NCI-H1092 (cell line): ENCODE measurements at places on chromosomes 1 and 21.
A peak's percentile ranks its signal among the peaks of the same experiment; 100 is the strongest.

- DNase-seq = no peak
These were observed 1.1 kb downstream of the BSDC1 start for GRCh38 chr1:32393136-32393535.

- no peak for DNase-seq
These were observed 444.4 kb downstream of the LTN1 start for GRCh38 chr21:28548291-28548690.

- DNase-seq = no peak
These were observed 3.2 kb upstream of the TTLL10 start for GRCh38 chr1:1170215-1171091.

DNA sequence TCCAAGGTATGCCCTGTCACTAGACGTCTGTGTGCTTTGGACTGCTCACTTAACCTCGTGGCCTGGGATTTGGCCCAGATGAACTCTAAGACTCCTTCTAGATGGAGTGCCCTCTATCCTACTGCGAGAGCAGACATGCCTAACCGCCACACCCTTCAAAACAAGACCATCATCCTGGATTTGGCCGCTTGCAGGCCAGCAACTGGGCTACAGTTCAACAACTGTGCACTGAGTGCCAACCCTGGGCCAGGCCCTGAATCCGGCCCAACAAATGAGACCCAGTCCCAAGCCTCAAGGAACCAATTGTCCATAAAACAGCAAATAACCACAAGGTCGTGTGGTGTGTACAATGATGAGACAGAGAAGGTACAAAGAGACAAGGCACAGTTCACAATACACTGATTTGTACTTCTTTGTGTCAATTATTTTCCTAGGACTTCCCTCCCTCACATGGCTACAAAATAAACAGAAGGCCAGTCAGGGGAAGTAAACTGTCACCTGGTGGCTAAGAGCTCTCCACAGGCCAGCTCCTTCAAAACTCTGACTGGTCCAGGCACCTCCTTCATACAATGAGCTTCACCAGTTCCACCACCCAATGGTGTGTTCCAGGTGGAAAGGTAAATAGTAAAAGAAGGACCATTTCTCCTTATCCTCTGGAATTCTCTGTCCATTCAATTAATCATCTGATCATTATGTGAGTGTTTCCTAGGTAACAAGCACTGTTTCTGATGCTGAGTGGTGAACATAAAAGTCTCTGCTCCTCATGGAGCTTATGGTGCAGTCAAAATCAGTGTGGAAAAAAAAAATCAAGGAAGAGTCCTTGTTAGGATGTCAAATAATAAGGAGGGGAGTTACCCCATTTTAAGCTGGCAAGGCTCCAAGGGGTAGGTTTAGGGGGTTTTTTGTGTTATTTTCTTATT lies 60.4 kb downstream of the CAPZB start:
- DNase-seq = no peak

DNA sequence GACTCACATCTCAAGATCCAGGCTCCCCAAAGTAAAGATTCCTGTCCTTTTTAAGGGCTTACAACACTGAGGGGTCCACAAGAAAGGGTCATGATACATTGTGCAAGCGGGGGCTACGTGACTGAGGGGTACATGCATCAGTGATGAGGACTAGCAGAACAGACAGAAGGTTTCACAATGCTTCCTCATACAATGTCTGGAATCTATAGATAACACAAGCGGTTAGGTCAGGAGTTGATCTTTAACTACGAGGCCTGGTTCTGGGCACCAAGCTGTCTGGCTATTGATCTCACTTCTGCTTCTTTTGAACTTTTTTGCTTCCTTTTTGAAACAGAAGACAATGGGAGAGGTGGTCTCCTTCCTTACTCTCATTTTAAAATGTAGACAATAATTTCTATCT lies 718.6 kb downstream of the AMY1C start:
- DNase-seq = no peak

DNA sequence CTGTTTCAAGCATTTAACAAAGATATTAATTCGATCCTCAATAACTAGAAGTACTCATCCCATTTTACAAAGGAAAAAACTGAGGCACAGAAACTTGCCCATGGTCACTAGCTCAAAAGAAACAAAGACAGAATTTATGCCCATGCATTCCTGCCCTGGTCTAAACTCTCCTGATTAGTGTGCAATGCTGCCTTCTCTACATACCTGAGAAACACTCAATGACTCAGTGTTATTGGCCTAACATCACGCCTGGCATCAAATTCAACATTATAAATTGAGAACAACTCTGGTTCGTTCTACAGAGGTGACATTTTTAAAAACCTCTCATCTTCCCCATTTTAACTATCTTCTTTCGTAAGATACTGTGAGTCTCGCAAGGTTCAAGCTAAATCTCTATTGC lies 5.2 kb downstream of the APP start:
- no peak for DNase-seq

- no peak for DNase-seq
These were observed 9.8 kb downstream of the KCNN3 start for GRCh38 chr1:154860156-154860870.

- DNase-seq = no peak
These were observed 5.7 kb downstream of the PARK7 start for GRCh38 chr1:7967196-7967595.

- no peak for DNase-seq
These were observed 62.3 kb downstream of the ST6GALNAC3 start for GRCh38 chr1:76136894-76137293.

DNA sequence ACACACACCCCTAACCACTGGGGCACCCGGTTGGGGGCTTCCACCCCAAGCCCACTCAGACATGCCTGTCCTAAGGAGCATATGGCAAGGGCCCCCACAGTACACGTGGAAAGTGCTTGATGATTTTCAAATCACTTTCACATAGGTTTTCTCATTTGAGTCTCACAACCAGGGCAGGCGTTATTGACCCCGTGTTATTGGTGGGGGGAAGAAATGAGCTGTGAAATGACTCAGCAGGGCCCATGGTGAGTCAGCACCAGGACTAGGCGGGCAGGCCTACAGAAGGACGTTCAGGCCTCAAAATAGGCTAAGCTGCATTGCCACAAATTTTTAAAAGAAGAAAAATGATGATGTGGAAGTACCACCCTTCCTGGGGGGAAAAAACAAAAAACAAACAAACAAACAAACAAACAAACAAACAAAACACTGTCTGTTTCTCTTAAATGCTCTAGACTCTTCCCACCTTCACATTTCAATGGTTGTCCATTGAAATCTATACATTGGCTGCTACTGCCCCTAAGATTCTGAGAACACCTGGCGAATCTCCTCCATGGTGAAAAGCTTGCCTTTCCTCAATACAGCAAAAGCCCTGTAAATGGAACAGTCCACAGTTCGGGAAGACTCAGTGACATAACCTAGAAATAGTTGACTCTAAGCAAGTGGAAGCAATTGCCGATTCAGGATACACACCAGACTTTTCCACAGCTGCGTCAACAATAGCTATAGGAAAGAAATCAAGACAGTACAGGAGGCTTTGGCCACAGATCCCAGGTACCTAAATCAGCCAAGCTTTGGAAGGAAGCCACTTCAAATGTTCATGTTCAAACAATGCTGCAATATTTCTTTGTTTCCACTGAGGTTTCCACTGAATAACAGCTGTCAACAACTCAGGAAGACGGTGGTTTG lies 234.7 kb downstream of the TOMM20 start:
- peak; percentile 74 for DNase-seq

GRCh38 chr1:231011963-231012362 lies 28.1 kb downstream of the FAM89A start:
- no peak for DNase-seq

DNA sequence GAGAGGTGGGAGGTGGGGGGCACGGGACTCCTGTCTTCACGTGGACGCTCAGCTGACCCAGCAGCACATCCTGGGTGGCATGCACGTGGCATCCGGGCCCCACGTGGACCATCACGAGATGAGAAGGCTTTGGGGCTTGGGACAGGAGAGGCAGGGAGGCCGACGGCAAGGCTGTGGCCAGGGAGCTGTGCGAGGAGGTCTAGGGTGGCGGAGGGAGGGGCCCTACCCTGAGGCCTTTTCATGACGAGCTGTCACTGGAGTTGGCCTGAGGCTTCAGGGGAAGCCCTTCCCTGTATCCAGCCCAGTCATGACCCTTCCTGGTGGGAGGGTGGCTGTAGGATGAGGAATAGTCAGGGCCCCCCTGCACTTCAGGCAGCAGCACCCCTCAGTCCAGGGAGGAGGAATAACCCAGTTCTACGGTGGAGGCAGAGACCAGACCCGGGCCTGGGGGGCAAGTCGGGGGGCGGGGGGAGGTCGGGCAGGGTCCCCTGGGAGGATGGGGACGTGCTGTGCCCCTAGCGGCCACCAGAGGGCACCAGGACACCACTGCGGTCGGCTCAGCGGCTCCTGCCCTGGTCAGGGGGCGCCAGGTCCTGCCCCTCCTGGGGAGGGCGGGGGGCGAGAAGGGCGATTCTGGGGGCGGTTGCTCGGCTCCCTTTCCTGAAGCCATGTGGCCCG lies 2.0 kb upstream of the PERM1 start:
- no peak for DNase-seq

DNA sequence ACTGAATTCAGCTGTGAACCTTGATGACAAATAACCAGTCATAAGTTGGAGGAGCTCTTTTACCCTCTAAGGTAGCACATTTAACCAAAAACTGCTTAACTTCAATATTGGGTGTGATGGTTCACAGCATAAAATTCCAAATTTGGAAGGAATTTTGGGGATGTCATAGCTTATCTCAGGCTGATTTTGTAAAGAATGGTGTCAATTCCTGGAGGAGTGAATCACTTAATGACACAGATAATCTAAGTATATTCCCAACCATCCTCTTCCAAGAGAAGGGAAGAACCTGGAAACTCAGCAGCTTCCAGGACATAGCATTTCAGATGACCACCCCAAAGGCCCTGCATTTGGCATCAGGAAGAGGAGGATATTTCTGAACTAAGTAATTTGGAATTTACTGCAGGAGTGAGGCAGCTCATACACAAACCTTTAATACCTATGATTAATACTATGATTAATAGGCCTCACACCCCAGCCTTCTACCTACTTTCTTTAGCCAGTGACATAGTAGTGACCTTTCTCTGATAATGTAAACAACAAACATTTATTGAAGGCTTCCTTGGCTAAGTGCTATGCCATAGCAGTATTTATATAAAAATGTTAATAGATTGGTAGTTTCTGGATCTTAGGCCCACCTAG lies 14.5 kb downstream of the GLUL start:
- DNase-seq = no peak

GRCh38 chr1:145878724-145879123 lies 6.9 kb downstream of the ANKRD35 start:
- DNase-seq = no peak

GRCh38 chr21:32581732-32582131 lies 3.6 kb downstream of the TCP10L start:
- no peak for DNase-seq

DNA sequence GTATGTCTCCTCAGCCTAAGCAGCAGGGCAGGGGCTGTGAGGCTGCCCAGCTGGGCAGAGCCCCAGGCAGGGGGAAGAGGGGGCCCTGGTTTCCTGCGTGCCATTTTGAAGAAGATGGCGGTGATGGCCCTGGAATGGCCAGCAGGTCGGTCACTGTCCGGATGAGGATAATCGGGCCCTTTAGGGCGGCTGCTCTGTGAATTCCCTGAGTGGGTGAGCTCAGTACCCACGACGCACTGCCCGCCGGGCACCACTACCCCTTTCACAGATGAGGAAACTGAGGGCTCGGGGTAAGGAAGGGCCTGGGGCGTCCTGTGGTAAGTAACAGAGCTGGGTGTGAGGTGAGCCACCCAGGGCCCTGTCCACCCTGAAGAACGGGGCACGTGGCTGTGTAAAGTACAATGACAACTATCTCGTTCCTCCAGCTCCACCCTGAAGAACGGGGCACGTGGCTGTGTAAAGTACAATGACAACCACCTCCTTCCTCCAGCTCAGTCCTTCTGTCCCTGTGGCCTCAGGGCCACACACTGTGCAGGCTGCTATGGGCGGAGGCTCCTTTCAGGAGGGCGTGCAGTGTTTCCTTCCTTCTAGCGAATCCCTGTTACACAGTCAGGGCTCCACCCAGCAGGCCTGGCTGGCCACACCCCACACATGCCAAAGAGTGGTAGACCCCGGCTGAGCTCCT lies 23.2 kb downstream of the ITGB2 start:
- DNase-seq = no peak

DNA sequence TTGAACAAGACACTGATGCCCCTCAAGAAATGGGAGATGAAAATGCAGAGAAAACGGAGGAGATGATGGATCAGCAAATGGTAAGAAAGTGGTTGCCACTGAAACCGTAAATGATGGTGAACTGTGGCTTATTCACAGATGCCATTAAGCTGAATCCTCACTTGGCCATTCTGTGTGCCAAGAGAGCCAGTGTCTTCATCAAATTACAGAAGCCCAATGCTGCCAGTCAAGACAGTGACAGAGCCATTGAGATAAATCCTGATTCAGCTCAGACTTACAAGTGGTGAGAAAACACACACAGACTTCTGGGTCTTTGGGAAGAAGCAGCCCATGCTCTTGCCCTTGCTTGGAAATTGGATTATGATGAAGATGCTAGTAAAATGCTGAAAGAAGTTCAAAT lies 52.5 kb downstream of the NBPF6 start:
- no peak for DNase-seq

DNA sequence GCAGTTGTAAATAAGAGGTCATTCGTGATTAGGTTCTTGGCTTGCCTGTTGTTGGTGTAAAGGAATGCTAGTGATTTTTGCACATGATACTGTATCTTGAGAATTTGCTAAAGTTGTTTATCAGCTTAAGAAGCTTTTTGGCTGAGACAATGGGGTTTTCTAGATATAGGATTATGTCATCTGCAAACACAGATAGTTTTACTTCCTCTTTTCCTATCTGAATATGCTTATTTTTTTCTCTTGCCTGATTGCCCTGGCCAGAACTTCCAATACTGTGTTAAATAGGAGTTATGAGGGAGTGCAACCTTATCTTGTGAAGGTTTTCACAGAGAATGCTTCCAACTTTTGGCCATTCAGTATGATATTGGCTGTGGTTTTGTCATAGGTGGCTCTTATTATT lies 576.1 kb upstream of the RGS18 start:
- DNase-seq = no peak

GRCh38 chr1:56450004-56450666 lies 129.2 kb downstream of the PLPP3 start:
- no peak for DNase-seq

- DNase-seq = no peak
These were observed 29.3 kb upstream of the ERO1B start for GRCh38 chr1:236311040-236311439.

DNA sequence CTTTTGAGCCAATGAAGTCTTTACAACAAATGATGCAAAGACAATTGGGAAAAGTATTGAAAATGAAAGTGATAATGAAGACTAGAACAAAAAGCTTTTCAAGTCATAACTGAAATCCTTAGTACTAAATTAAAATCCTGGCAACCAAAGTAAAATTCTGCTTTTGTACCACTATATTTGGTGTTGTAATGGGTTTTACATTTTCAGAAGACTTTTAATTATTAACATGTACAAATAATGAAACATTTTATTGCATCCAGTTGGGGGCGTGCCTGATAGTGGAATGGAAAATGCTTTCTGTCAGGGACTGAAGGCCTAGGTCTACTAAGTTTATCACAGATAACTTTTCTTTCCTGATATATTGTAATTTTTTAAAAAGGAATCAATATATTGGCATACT lies 89.4 kb downstream of the SDCCAG8 start:
- no peak for DNase-seq
